ENCODE measurements at places on chromosomes 16 and 17. TPM values are rescaled to one million over a fixed set of nuclear protein-coding genes. Genes with fewer than 3 reads are reported as not detected.

DNA sequence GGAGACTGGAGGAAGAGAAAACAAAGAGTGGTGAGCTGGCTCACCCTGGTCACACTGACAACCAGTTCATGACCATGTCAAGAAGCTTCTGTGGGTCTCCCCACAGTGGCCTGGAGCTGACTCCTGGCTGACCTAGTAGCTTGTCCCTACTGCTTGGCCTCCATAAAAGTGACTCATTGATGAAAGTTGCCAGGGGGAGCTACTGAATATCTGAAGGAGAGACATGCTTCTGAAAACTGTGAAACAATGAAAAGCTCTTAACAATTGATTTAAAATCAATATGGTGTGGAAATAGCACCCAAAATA, 22.0 kb downstream of the SMPD3 start:
- DNase-seq, result no peak

GRCh38 chr16:77761204-77761603, 27.2 kb upstream of the VAT1L start:
- no peak for DNase-seq

GRCh38 chr16:75679366-75679765, 2.6 kb upstream of the CPHXL2 start:
- DNase-seq, result no peak

DNA sequence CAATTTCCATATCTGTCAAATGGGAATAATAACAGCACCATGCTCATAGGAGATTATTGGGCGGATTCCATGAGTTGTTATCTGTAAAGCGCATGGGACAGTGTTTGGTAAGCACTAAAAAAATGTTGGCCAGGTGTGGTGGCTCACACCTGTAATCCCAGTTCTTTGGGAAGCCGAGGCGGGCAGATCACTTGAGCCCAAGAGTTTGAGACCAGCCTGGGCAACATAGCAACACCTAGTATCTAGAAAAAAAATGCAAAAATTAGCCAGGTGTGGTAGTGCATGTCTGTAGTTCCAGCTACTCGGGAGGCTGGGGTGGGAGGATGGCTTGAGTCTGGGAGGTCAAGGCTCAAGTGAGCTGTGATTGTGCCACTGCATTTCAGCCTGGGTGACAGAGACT, 66.8 kb upstream of the NFAT5 start:
- no peak for DNase-seq

- DNase-seq, result peak; percentile 0
Measured at GRCh38 chr16:84321932-84322331, 27.3 kb downstream of the WFDC1 start.

DNA sequence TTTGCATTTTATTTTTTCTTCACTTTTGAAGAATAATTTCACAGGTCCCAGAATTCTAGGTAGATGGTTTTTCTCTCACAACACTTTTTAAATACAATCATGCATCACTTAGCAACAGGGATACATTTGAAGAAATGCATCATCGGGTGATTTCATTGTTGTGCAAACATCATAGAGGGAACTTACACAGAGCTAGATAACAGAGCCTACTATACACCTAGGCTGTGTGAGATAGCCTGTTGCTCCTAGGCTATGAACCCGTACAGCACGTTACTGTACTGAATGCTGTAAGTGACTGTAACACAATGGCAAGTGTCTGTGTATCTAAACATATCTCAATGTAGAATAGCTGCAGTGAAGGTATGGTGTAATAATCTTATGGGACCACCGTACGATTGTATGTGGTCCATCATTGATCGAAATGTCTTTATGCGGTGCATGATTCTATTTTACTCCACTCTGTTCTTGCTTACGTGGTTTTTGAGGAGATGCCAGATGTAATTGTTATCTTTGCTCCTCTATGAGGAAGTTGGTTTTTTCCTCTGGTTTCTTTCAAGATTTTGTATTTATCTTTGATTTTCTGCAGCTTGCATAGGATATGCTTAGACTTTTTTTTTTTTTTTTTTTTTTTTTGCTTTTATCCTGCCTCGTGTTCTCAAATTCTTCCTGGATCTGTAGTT, 35.5 kb upstream of the TMEM92 start:
- no peak for DNase-seq

DNA sequence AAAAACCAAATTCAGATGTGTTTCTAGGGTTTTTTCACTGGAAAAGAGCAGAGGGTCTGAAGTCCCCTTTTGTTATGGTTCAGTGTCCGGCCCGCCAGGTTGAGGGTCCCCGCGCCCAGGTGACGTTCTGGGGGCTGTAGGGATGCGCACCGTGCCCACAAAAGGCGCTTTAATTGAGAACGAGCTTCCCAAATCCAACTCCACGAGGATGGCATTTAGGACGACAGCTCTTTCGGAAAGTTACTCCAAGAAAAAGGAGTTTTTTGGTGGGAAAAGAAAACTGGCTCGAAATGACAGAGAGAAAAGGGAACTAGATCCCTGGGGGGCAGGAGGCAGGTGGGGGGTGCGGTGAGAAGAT, 15.9 kb upstream of the ZFHX3 start:
- DNase-seq, result peak; percentile 55

DNA sequence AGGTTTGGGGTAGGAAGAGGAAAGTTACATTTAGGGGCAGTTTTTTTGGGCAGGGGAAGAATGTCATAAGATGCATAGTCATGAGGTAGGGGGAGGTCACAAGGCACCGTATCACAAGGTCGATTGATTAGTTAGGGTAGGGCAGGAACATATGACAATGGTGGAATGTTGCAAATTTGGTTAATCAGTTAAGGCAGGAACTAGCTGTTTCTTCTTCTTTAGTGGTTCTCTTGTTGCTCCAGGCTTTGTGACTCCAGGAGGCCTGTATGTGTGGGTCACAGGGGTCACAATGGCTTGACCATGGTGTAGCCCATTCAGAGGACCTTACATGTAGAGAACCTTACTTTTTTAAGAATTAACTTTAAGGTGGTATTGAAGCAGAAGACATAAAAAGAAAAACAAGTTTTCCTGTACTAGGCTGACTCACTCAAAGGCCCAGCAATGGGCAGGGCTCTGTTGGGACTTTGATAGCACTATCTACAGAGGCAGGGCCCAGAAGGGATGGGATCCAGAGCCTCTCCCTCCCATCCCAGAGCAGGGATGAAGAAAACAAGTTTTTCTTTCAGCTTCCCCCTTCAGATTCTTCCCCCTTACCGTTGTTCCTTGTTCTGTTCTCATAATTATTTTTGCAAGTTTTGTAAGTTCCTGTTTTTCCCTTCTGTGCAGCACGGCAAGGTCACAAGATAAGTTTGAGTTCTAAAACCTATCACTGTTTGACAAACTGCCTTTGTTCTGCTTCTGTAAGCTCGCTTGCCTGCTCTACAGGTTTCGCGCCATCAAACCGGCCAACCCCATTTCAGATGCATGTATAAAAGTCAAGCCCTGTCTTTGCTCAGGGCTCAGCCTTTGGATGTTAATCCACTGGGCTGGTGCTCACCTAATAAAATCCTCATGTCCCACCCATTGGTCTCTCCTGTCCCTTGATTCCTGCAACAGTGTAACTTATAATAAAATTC, 45.8 kb upstream of the ATF7IP2 start:
- peak; percentile 14 for DNase-seq

- DNase-seq, result no peak
Measured at GRCh38 chr16:50479771-50480170, 68.4 kb upstream of the NKD1 start.

GRCh38 chr17:59853168-59853918, 39.4 kb downstream of the TUBD1 start:
- no peak for DNase-seq

GRCh38 chr16:50445621-50446555, 77.1 kb upstream of the BRD7 start:
- peak; percentile 57 for DNase-seq

DNA sequence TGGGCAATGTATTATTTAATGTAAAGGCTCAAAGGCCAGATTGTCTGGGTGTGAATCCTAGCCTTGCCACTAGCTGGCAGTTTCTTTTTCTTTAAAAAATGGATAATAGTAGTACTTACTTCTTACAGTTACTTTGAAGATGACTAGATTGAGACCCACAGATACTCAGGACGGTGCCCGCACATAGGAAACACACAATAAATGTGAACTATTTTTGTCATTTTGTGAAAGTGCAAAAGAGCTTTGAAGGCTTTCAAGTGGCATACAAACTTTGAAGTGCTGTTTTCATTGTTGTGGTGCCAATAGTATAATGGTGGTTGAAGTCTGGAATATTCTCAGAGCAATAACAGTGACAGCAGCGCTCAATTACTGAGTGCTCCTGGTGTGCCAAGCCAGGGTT, 63.6 kb downstream of the OTOA start:
- DNase-seq, result no peak

Gene CCDC78
- total RNA-seq, result 1.0 TPM

- no peak for DNase-seq
Measured at GRCh38 chr16:12724226-12724625, 79.5 kb downstream of the CPPED1 start.

DNA sequence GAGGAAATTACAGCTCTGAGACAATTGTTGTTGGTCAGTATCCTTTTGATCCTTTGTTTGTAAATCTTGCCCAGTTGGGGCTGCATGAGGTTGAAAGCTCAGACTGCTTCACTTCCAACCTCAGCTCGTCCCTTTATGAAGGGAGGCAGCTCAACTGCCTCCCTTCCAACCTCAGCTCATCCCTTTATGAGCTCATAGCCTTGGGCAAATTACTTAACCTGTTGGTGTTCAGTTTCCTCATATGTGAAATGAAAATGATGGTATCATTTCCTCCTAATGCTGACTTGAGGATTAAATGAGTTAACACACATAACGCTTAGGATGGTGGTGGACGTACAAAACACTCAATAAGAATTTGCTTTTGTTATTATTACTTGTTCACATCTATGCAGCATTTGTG, 265.1 kb downstream of the CDH13 start:
- no peak for DNase-seq

All from posterior vena cava (tissue), 2 donors.